ENCODE measurements at places on chromosomes 3 and 15.

GRCh38 chr3:72768481-72768880 lies 79.8 kb downstream of the SHQ1 start:
- DNase-seq: no peak

- no peak for DNase-seq
Measured at GRCh38 chr3:51887620-51888019, 12.2 kb upstream of the IQCF5 start.

DNA sequence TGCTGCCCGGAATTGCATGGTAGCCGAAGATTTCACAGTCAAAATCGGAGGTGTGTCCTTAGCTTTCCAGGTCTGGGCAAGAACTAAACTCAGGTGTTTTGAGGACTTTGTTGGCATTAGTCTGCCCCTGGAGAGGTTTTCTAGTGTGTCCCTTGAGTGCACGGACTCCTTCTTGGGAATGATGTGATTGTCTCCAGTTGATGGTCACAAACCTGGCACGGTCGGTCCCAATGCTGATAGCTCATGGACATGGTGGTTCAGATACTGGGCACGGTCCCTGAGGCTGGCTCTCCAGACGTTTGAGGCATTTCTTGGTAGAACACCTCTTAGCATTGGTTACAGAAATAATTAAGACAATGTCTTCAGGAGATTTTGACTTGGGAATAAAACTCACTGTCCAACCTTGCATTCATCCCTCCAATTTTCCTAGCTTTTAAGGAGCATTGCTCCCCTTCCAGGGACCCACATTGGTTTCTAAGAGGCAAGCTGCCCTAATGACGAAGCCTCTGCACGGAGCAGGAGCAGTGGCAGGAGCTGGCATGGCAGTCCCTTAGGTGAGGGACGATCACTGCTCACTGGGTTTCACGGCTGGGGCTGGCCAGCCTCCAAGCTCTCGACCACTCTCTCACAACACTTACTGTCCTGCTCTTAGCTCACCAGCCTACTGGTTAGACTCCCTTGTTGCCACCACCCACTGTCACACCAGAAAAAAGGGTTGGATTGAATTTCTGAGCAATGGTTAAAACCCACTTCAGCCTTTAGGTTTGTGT lies 68.1 kb downstream of the PGPEP1L start:
- DNase-seq: no peak

GRCh38 chr3:156381253-156381652 lies 173.7 kb downstream of the SSR3 start:
- no peak for DNase-seq

GRCh38 chr3:212432-212831 lies 15.9 kb downstream of the CHL1 start:
- peak; percentile 66 for DNase-seq

- DNase-seq: no peak
Measured at GRCh38 chr3:177824841-177825240, 627.6 kb upstream of the TBL1XR1 start.
